Left renal cortex interstitium (tissue), 4 donors: ENCODE measurements at places on chromosomes 3 and 15. TPM values are rescaled to one million over a fixed set of nuclear protein-coding genes. Genes with fewer than 3 reads are reported as not detected.

DNA sequence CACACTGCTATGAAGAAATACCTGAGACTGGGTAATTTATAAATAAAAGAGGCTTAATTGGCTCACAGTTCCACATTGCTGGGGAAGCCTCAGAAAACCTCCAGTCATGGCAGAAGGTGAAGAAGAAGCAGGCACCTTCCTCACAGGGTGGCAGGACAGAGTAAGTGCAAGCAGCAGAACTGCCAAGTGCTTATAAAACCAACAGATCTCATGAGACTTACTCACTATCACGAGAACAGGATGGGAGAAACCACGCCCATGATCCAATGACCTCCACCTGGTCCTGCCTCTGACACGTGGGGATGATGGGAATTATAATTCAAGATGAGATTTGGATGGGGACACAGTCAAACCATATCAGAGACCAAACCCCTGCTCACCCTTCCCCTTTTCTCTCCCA lies 75.0 kb downstream of the TRIM69 start:
- no peak for DNase-seq

DNA sequence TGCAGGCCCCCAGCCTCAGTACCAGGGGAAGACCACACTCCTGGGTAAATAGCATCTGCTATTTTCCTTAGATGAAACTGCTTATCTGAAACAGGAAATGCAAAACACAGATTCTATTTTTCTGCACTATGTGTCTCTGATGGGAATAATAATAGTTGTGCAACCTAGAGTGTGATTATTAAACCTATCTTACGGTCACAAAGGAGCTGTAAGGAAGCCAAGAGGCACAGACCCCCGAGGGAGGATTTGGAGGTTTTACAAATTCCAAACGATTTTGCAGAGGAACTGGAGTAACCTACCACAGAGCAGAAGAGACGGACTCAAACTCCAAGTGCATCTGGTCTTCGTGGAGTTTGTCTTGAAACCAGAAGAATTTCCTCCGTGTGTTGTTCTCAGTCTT lies 14.1 kb upstream of the APOD start:
- DNase-seq = no peak

DNA sequence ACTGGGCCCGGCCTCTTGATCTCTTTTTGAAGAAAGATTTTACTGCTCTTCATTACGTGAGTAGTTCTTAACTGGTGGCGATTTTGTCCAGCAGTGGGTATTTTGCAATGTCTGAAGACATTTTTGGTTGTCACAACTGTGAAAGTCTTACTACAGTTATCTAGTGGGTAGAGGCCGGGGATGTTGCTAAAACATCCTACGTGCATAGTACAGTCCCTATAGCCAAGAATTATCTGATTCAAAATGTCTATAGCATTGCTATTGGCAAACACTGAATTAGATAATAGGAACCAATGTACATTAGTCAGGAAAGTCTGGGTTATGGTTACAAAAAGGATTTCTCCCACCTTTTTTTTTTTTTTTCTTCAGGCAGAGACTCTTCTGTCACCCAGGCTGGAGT lies 38.1 kb downstream of the FOXL2 start:
- DNase-seq = no peak

DNA sequence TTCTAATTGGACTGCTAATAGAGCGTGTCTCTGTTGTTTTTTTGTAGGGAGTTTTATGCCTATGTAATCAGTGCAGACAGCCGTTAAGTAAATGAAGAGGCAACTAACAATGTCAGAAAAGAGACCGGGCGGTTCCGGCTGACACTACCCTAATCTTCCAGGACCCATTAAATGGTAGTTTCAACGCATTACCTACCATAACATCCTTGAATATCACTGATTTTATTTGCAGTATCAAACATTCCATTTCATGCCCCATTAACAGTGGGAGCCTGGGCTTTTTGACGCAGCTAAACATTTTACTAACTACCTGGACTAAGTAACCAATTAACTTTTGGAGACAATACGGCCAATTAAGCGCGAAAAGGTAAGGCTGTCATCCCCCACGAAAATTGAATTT lies 832.9 kb upstream of the NR2F2 start:
- DNase-seq = no peak

DNA sequence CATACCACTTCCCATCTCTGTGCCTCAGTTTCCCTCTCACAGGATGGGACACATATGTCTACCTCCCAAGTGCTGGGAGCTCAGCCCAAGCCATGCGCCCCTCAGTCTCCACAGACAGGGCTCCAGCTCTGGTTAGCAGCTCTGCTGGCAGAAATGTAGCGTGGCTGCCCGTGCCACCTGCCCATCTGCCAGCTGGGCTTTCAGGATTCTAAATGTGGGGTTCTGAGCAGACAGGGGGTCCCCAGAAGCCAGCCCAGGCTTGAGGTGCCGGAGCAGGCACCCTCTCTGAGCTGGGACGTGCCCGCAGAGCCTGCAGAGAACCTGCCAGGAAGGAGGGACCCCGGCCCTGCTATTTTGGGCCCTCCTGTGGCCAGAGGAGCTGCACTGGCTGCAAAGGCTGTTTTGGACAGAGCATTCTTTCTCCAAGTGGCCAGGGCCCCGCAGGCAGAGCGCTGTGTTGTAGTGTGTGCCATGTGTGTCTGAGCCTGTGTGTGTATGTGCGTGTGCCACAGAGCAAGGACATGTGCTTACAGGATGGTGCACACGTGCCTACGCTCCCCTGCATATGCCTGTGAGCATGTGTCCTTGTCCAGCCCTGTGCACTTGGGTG lies 31.7 kb downstream of the PSTPIP1 start:
- no peak for DNase-seq

- no peak for DNase-seq
These were observed 800.8 kb downstream of the TUSC7 start for GRCh38 chr3:117510396-117510795.

DNA sequence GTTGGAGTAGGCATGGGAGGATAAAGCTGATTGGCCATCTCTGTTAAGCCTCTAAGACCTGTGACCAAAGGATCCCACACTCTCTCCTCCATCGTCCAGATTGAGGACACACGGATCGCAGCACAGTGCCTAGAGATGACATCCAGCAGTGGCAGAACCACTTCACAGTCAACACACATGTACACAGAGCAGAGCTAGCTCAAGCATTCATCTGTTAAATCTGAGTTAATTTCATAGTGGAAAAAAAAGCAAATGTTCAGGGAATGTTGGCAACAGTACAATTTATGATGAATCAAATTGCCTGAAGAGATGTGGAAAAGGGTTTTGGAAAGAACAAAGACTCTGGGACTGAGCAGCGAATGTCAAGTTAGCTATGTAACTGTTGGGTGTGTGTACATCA lies 108.1 kb upstream of the PLAAT1 start:
- DNase-seq = no peak

DNA sequence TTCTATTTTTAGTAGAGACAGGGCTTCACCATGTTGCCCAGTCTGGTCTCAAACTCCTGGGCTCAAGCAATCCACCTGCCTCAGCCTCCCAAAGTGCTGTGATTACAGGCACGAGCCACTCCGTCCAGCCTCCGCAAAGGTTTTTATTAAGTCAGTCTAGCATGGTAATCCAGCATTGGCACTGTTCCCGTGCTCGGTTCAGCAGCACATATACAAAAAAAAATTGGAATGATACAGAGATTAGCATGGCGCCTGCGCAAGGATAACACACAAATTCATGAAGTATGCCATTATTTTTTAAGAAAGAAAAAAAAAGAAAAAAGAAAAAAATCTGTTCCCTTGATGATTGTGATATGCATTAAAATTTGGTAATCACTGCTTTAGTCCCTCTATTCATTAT lies 8.5 kb downstream of the CKMT1A start:
- DNase-seq = no peak

DNA sequence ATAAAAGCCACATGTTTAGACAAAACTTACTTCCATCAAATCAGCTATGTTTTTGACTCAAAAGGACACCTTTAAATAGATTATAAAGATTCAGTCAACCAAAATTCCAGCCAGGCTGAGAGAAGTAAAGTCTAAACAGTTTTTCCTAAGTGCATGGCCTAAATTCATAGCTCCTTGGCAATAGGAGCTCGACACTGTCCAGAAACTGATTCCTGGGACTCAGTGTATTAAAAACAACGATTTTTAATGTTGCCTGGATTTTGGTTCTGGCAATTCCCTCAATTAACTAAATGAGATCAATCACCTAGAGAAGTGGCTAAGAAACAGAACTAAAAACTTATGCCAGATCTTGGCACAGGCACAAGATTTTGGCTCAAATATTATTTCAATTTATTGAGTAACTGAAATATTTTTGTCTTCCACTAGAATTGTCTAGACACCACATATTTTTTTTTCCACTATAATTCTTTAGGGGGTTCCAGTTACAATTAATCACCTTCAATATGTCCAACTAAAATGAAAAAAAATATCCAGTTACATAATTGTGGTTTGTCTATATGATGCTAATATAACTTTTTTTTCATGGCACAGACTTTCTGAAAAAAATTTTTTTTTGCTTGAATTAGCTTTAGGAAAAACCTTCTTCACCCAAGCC lies 135.9 kb downstream of the TFDP2 start:
- no peak for DNase-seq

GRCh38 chr3:45082142-45082538 lies 56.0 kb downstream of the CLEC3B start:
- DNase-seq = no peak

DNA sequence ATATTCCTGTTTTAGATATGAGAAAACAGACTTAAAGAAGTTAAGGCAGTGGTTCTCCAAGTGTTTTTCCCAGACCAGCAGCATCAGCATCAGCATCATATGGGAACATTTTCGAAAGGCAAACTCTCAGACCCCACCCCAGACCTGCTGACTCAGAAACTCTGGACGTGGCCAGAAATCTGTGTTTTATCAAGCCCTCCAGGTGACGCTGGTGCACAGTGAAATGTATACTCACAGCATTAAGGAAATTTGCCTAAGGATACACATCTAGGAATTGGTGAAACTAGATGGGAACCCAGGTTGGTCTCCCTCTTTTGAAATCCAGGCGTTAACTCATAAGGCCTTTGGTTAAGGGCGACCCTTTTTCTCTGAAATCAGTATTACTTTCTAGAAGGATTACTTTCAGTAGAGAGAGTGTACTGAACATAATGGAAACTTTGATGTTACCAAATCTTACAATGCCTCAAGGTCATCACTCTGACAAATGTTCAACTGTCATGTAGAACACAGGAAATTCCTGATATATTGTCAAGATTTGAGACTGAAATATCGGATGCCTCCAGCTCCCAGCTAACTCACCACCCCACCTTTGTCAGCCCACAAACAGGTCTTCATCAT lies 910.2 kb downstream of the ROBO1 start:
- no peak for DNase-seq

- no peak for DNase-seq
These were observed 123.2 kb upstream of the TUSC7 start for GRCh38 chr3:116586285-116586944.

DNA sequence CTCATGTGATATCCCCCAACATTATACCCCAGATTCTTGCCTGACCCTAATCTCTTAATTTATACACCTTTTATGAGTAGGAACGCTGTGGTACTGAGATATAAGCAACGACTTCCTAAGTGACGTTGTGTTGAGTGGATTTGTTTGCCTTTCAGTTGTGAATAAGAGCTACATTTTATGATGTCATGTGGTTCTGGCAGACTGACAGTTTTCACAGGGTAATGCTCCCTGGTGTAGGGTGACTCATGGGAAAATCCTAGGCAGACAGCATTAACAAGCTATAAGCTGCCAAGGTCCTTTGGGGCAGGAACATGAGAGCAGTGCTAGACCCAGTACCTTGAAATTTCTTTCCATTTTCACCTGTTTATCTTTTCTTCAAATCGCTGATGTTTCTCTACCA lies 11.2 kb downstream of the C3orf52 start:
- DNase-seq = no peak

DNA sequence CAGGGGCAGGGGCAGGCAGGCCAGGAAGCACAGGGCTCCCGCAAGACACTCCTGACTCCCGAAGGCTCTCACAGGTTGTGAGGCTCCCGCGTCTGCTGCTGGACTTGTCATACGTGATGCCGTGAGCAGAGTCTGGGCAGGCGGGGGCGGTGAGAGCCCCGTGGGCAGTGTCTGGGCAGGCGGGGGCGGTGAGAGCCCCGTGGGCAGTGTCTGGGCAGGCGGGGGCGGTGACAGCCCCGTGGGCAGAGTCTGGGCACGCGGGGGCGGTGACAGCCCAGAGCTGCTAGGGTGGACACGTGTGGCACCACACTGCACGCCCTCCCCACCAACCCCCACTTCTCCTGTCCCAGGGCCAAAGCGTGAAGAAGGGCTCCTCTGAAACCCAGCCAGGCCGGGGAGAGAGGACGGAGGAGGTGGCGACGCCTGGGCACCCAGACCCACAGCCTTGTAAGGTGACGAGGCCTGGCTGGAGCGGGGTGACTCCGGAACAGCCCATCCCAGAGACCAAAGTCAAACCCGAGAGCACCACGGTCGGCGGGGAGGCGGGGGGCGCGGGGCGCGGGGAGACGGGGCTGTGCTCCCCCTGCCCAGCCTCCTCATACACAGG lies 35.0 kb downstream of the TNK2 start:
- no peak for DNase-seq

GRCh38 chr3:933326-933725 lies 159.5 kb upstream of the CNTN6 start:
- DNase-seq = no peak

DNA sequence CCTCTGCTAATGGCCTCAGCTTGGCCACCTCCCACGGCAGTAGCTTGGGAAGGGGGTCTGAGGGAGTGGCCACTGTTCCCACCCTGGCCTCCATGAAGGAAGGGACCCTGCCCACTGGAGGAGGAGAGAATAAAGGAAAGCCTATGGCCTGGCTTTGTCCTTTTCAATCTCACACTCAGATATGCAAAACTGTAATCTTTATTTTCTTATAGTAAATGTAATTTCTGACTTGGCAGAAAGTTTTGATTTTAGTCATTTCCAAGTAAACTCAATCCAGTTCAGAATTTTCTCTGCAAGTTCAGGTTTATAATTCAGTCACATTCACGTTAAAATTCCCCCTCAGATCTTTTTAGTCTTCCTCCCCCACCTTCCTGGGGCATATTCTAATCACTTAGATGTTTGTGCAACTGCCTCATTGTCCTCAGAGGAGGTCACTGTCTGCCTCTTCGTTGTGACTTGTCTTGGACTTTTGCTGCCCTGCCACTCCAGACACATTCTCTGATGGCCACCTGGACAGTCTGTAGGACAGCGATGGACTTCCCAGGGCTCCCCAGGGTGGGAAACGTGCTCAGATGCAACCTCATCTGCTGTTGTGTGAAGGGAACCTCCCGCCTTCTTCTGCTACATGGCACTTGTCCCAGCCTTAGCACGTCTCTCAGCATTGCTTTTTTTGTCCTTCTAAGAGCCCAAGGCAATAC lies 222.8 kb upstream of the TBL1XR1 start:
- no peak for DNase-seq

- DNase-seq = no peak
These were observed 30.2 kb upstream of the IREB2 start for GRCh38 chr15:78407608-78408354.

The GOLGA6L25 gene
- polyA plus RNA-seq = not detected

The STRC gene
- polyA plus RNA-seq = 3.3 TPM

The SLC9A9 gene
- 5.4 TPM for polyA plus RNA-seq

The CHRFAM7A gene
- 6.3 TPM for polyA plus RNA-seq

The APEH gene
- 159 TPM for polyA plus RNA-seq

The SPINK8 gene
- not detected for polyA plus RNA-seq

The PLCB2 gene
- polyA plus RNA-seq = 13.2 TPM

The PIGZ gene
- 2.8 TPM for polyA plus RNA-seq
